ENCODE measurements at places on chromosomes 11 and 22. TPM values are rescaled to one million over a fixed set of nuclear protein-coding genes. Genes with fewer than 3 reads are reported as not detected.
A peak's percentile ranks its signal among the peaks of the same experiment; 100 is the strongest.

GRCh38 chr11:81070948-81071347, 1630.1 kb upstream of the TENM4 start:
- peaks cover 3% of the 10 kb centered on the region for H3K4me1 ChIP-seq
- no peaks in the 10 kb centered on the region for H3K36me3 ChIP-seq
- no peak for DNase-seq
- no peaks in the 10 kb centered on the region for H3K27me3 ChIP-seq
- no peak overlapping the region for H3K4me3 ChIP-seq

DNA sequence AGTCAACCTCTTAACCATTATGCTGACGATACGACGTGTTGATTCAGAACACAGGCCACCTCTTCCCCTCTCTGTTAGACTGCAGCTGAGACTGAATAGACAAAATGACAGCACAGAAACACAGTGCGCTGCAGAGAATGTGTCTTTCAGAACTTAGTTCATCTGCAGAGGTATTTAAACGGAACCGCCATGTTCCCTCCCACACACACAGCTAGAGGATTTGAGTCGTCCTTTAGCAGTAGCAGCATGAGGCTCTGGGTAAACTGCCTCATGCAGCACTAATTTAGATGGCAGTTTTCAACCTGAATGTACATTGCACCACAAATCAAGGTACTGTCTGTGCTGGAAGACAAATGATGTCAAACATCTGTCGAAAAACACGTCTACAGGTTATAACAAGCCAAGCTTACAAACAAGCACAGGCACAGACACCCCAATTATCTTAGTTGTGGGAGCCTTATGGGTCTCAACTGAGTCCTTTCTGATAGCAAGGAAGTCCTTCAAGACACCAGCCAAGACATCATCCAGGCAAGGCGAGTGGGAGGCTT, 76.6 kb upstream of the LRRC4C start:
- no peaks in the 10 kb centered on the region for H3K4me1 ChIP-seq
- no peaks in the 10 kb centered on the region for H3K27me3 ChIP-seq

- no peak overlapping the region for H3K4me3 ChIP-seq
- peak; percentile 76 for DNase-seq
- no peaks in the 10 kb centered on the region for H3K4me1 ChIP-seq
- H3K27ac ChIP-seq: no peak overlapping the region
- no peaks in the 10 kb centered on the region for H3K36me3 ChIP-seq
- H3K27me3 ChIP-seq: peaks cover 46% of the 10 kb centered on the region
These were observed 10.1 kb downstream of the CHST1 start for GRCh38 chr11:45655347-45655756.

DNA sequence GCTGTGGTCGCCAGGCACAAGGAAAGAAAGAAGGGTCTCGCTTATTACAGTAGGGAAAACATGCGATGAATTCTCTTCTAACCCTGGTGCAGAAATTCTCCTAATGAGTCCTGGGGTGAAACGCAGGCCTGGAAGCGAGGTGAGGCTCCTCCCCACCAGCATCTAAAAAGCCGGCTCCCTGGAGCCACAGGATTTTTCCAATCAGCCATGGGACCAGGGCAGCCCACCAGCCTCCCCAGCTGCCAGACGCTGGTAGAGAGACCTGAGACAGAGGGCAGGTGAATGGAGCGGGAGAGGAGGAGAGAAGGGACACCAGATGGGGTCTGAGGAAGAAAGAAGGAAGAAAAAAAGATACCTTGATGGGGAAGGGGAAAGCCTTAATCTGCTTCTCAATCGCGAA, 28.6 kb downstream of the APOL3 start:
- H3K4me3 ChIP-seq: no peak overlapping the region
- peaks cover 2% of the 10 kb centered on the region for H3K4me1 ChIP-seq
- no peak overlapping the region for H3K27ac ChIP-seq
- no peaks in the 10 kb centered on the region for H3K36me3 ChIP-seq
- no peak for DNase-seq
- peaks cover 50% of the 10 kb centered on the region for H3K27me3 ChIP-seq

DNA sequence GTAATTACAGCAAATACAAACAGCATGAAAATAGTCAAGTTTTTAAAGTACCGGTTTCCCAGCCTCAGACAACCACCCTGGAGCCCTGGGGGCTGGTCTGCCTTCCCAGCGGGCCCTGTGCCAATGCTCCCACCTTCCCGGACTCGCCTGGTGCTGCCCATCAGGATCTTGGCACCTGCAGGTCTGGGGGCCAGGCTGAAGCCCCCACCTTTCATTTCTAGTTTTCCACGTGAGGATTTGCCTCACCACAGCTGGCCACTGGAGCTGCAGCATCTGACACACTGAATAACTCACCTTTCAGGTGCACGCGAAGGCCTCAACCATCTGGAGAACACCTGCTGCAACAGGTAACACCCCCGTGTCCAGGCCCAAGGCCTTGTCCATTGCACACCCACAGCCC, 108.7 kb upstream of the THY1 start:
- peaks cover 48% of the 10 kb centered on the region for H3K27me3 ChIP-seq
- no peak for DNase-seq
- no peak overlapping the region for H3K4me3 ChIP-seq
- no peak overlapping the region for H3K27ac ChIP-seq

DNA sequence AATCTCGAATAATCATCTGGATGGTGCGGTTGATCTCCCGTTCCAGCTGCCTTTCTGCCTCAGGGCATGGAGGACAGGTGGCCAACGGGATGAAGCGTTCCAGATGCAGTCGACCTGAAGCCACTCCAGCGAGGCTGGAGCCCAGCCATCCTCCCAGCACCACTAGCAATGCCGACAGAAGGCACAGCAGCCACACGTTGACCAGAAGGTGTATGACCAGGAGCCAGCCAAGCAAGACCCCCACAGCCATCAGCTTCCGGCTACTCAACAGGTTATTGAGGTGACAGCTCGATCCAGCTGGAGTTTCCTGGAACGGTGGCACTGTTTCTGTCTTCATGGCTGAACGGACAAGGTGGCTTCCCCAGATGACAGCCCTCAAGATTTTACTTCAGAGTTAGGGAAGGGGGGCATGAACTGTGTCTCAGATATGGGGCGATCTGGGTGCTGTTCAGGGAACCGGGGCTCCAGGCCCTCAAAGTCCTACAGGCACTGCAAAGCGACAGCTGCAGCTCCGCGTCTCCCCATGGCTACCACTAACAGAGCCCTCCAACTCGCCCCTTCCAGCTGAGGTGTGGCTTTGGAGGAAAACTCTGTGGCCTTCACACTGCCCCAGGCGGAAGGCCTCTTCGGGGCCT, 559 bp downstream of the SNX19 start:
- peaks cover 8% of the 10 kb centered on the region for H3K36me3 ChIP-seq
- DNase-seq: peak; percentile 14

Gene RGL4
- total RNA-seq: 0.07 TPM

Gene C22orf31
- total RNA-seq: not detected

Gene KDELR3
- 5.7 TPM for total RNA-seq

Data from progenitor cell of endocrine pancreas (in vitro differentiated cells).